Neuronal stem cell (in vitro differentiated cells): ENCODE measurements at places on chromosomes 3 and 15.

DNA sequence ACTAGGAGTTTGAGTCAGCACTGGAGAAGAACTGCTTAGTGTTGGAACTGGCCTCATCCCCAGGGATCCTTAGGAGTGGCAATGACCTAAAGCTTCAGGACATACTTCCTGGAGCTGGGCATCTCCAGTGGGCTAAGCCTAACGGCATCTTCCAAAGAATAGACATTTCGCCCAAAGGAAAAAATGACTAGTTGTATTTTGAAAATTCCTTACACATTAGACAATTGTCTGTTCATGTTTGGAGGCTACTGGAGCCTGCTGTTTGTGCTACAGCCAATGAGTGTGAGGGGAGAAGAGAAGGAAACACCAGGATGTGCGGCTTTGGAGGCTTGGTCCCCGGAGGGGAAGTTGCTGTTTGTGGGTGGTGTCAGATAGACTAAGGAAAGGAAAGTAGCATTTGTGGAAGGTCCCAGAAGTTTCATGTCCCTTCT lies 77.6 kb downstream of the POLR2M start:
- DNase-seq = no peak

GRCh38 chr15:55484917-55485672 lies 22.9 kb downstream of the DNAAF4 start:
- no peak for DNase-seq

DNA sequence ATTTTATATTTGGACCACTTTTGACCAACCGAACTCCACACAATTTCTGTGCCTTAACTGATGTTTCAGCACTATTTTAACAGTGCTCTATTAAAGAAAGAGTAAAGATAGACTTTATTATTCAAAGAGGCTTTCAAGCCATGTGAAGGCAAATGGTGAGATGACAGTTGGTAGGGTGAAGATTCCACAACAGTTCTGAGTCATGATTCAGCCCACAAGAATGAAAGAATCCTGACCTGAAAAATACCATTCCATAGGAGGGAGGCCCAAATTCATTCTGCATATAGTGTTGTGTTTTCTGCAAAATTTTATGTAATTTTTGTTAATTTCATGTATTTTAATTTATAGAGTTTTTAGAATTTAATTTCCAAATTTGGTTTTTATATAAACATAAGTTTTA lies 135.6 kb upstream of the STAC start:
- no peak for DNase-seq

GRCh38 chr15:43877371-43877770 lies 50.6 kb downstream of the WDR76 start:
- no peak for DNase-seq

GRCh38 chr3:111989061-111989678 lies 9.6 kb upstream of the TAGLN3 start:
- DNase-seq = no peak

DNA sequence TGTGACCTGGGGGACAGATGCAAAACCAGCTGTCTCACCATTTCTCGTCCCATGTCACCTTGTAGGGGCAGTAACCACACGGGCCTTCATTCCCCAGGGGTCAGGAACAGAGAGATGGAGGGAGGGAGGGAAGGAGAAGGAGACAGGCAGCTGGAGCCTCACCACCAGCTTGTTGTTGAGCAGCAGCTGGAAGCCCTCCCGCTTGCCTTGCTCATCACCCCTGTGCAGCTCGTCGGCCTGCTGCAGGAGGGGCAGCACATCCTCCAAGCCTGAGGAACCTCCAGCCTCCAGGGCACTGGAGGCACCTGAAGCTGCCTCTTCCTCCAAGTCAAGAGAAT lies 10.3 kb downstream of the RMDN3 start:
- DNase-seq = no peak
